ENCODE measurements at places on chromosomes 3 and 15.

DNA sequence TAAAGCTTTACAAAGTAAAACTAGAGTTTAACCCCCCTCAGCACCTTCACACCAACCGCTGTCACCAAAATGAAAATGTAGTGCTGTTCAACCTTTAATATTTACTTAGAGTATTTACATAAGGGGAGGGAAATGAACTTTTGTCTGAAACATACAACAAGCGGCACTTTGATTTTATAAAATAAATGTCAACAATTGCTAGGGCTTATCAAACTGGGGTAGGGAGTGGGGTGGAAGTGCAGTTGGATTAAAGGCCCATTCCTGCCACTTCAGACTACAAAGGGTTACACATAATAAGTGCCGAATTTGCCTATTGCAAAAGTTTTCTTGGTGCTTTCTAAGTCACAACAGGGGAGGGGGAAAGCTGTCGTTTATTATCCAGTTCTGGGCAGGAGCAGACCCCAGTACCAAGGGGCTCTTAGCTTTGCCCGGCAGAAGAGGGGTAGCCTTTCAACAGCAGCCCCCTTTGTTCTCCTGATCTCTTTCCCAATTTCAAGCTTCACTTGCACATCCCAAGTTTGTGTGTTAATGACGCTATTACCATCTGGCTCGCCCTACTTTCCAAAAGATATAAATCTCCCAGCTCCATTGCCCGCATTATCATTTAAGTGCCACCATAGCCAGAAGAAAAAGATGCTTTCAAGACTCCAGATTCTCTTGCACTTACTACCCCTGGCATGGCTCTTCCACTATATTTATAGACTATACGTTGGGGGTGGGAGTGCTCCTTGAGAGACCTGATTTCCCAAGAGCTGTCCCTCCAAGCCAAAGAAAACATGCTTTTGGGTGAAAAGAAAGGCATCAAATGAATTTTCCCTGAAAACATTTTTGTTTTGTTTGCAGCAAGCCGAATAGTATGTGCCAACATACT lies 17.0 kb downstream of the SOX2 start:
- no peak for DNase-seq

GRCh38 chr3:67920969-67921368 lies 266.6 kb upstream of the SUCLG2 start:
- DNase-seq: no peak

DNA sequence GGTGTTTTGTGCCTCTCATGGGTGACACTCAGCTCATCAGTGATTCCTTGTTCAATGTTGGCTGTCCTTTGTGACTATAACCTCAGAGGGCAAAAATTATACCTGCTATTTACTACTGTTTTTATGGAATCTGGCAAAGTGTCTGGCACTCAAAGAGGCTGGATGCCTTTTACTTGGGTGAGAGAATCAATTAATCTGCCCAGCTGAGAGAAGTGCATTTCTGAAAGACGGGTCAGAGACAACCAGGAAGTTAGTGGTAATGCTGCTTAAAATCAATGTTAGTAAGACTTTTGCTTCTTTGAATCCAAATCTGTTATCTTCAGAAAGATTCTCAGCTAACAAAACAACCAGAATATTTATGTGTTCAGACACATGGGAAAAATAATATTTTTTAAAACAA lies 436.2 kb upstream of the SUCLG2 start:
- no peak for DNase-seq

DNA sequence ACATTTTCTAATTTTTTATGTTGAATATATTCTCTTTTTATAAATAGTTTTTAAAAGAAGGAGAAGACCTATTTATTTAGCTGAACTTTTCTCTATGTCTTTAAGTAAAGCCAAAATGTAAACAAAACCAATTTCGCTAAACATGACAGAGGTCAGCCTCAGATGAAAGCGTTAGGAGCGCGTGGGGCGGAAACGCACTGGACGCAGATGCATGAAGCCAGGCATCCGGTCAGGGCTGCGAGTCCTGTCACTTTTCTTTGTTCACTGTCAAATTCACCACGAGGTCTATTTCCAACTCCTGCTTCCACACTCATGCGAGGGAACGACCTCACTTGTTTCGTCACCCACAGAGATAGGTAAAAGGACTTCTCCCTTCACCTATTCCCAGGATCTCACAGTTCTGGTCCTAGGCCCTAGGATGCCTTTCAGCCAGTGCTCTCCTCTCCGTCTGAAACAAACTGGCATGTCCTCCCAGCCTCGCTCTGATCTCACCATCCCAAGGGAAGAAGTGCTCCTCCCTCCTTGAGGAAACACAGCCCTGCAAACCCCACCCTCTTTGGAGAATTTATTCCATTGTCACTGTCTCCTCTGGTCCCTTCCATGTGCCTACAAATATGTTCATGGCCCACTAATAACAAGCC lies 57.9 kb downstream of the ITGB5 start:
- DNase-seq: no peak

- DNase-seq: no peak
Measured at GRCh38 chr3:123150449-123151215, 51.1 kb upstream of the SEC22A start.

- DNase-seq: no peak
Measured at GRCh38 chr3:188575501-188575900, 421.5 kb downstream of the LPP start.

- no peak for DNase-seq
Measured at GRCh38 chr15:25439369-25439836, 579 bp upstream of the UBE3A start.

GRCh38 chr15:96351761-96352603 lies 21.5 kb downstream of the NR2F2 start:
- DNase-seq: no peak

DNA sequence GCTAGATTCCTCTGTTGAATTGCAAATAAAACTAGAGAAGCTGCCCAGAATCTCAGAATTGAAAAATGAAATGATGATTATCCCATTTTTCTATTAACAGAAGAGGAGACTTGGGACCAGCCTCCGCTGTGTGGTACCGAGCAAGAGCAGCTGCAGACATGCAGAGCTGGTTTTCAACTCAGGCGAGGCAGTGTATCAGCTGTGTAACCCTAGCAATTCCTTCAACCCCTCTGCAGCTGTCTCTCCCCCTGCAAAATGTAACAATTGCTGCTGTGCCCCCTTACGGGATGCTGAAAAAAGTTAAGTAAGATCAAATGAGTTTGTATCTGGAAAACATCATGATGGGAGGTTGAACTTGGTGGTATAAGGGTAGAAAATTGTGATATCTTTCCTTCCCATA lies 98.5 kb upstream of the C3orf80 start:
- no peak for DNase-seq

Data from HuH-7.5 (cell line).